Activated T-cell treated with anti-CD3 and anti-CD28 coated beads, Interleukin-2, amount 50 U/mL, for 48 hours (primary cell): ENCODE measurements at places on chromosomes 4 and X.
A peak's percentile ranks its signal among the peaks of the same experiment; 100 is the strongest.

DNA sequence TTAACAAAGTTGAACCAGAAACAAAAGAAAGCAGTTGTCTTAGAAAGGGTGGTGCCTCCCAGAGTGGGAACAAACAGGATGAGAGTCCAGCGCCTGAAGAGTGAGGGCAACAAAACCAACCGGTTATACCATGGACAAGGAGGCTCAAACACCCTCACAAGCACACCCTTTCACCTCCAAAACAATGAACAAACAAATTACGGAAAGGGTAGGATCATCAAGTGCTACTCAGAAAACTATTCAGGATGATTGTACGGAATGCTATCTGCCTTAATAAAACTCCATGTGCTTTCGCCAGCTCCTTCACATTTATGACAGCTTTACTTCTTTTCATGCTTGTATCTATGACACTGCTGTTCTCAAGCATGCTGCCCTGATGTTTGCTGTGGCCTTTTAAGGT lies 26.8 kb downstream of the SLC39A8 start:
- DNase-seq, result no peak

- DNase-seq, result peak; percentile 29
Measured at GRCh38 chrX:15749642-15750610, 11.9 kb downstream of the CA5B start.

DNA sequence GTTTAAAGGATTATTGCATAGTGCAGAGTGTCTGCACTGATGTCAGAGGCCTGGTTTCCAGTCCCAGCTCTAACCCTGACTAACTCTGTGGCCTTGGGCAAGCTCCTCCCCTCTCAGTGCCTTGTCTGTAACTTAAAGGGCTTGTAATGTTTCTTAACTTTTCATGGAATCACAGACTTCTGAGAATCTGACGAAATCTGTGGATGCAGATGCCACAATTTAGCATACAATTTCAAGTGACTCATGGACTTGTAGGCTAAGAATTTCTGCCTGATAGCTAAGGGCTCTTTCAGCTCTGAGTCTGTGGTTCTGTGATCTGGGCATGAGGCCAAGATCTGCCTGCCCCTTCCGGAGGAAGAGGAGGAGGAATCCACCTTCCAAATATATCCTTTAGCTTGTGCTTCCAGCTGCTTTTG lies 236.9 kb downstream of the AR start:
- no peak for DNase-seq

- DNase-seq, result no peak
Measured at GRCh38 chrX:21559417-21559816, 98.7 kb downstream of the KLHL34 start.

DNA sequence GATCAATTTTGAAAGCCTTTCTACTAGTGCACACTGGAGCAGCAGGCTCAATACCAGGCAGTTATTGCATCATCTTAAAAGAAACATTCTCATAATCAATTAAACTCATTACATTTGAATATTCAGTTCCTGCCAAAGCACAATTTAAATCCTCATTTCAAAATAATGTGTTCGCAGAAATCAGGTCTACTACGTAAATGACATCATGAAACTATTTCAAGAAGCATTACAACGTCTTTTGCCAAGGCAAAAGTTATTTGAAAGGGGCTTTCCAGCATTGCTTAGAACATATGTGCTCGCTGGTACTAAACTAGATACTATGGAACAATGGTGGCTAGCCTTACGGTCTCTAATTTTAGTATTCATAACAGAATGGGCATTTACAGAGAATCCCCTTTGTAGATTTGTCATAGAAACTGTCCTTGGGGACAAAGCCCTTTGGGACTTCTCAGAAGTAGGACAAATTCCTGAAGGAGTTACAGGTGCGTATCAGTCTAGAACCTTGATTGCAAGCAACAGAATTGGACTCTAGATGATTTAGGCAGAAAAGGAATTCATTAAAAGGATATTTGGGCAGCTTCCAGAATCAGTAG lies 27.6 kb upstream of the HUWE1 start:
- DNase-seq, result no peak

- DNase-seq, result no peak
Measured at GRCh38 chr4:71609167-71609566, 174.7 kb downstream of the GC start.

DNA sequence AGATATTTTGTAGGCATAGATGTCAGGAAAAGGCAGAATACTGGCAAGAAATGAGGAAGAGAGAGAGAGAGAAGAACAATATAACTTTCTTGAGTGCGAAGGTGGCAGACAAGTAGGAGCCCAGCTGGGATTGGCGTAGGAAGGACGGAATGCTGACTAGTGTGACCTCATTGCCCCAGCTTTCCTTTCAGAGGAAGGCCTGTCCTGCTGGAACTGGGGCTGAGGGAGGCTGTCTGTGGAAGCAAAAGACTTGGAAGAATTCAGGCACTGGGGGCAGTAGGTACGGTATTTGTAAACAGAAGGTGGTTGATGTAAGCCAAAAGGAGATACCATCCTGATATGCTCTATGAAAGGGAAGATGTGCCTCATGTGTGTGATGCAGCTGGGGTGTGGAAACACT lies 818.4 kb downstream of the ADGRL3 start:
- no peak for DNase-seq

DNA sequence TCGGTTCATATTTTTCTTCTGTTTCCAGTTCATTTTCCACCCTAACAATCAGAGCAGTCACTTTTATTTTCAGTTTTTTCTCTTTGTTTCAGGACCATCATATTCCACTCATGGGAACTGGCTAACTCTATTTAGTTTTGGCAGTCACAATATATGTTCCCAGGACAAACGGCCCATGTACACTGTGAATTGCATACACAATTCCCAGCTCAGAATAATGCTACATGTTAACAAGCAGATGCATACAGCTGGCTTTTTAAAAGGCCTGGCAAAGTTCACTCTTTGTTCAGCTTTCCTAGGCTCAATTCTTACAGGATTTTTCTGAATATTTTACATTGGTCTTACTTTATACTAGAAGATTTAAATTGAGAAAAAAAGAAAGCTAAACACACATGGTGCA lies 224.9 kb downstream of the ANKRD50 start:
- DNase-seq, result no peak
